Right ventricle myocardium superior (tissue), 1 donor: ENCODE measurements at places on chromosomes 6 and 20. TPM values are rescaled to one million over a fixed set of nuclear protein-coding genes. Genes with fewer than 3 reads are reported as not detected.

- DNase-seq: no peak
These were observed 78.1 kb upstream of the FAM83B start for GRCh38 chr6:54768494-54768893.

TREM2 gene
- 0.35 TPM for total RNA-seq

STK4 gene
- total RNA-seq: 8.9 TPM

- DNase-seq: no peak
These were observed 74.8 kb downstream of the IMPG1 start for GRCh38 chr6:75997696-75998095.

- DNase-seq: no peak
These were observed 311.1 kb downstream of the MMUT start for GRCh38 chr6:49151957-49152356.
